SK-N-DZ (cell line): ENCODE measurements at places on chromosomes 4 and X.

DNA sequence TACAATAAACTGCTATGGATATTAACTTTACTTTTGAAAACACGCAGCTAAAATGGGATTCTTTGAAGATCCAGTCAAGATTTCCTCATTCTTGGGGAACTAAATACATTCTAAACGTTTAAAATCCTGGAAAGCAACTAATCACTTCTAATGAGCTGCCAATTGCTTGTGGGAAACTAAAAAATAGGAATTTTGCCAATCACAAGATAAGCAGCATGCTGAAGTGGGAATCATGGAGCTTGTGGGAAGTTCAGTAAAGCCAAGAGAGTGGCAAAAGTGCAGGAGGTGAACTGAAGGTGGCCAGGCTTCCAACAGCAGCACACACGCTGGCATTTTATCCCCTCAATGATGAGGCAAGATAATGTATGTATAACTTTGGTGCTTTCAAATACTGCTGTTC lies 133.0 kb downstream of the GPC3 start:
- DNase-seq: no peak

- no peak for DNase-seq
Measured at GRCh38 chrX:48957477-48957826, at the start of gene OTUD5. Gene OTUD5, minus strand, starts transcription at chrX:48957607. Its CDS starts 37 bp downstream, at chrX:48957570.

DNA sequence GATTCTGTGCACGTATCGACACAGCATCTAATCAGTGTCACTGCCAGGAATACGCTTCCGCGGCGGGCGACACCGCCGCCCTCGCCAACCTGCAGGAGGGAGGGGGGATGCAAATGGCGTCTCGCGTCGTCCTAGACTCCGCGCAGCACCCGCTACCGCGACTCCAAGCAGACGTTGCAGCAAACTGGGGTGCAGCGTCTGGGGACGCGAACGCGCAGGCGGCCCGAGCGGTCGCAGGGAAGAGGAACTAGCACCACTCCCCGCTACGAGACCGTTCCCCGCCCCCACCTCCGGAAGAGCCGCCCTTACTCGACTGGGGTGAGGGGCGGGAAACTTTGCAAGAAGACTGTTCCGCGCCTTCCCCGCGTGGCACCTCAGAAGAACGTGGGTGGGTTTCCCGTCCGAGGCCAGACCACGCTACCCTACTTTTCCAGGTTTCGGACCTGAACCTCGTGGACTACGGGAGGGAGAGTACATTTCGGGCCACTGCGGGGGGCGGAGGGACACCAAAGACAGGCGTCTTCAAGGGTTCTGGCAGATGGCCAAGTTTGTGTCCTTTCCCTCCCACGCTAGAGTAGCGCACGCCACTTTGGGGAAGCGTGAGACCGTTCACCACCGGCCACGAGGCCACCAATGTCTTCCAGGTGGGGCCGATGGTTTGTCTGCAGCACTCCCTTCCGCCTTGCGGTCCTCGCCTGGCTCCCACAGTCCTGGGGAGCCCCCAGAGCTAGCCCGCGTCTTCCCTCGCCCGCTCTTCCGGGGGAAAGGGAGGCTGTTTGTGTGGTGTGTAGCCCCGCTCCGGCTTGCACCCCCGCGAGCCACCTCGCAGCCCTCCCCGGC lies 78.0 kb upstream of the BCOR start:
- peak; percentile 78 for DNase-seq

GRCh38 chr4:54281054-54281766 lies 52.1 kb downstream of the PDGFRA start:
- DNase-seq: no peak

GRCh38 chrX:148271263-148271662 lies 229.2 kb upstream of the AFF2 start:
- no peak for DNase-seq

- DNase-seq: no peak
Measured at GRCh38 chr4:156138781-156139280, 185.2 kb upstream of the CTSO start.

DNA sequence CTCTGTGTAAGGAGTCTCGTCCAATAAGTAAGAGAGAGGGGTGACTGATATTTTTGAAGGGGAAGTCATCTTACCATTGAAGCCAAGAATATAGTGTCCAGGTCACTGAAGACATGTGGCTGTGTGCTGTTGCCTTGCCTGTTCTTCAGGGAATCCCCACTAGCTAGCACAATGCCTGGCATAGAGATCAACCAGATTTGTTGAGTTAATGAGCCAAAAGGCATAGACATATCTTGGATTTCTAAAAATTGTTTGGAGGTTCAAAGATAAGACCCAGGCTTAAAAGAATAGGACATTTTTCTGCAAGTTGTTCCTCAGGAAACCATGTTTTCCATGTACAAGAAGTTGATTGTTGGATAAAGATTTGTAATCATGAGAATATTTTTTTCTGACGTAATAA lies 119.3 kb upstream of the DKK2 start:
- DNase-seq: no peak

GRCh38 chr4:3461515-3462291 lies 1.4 kb upstream of the DOK7 start:
- DNase-seq: no peak

DNA sequence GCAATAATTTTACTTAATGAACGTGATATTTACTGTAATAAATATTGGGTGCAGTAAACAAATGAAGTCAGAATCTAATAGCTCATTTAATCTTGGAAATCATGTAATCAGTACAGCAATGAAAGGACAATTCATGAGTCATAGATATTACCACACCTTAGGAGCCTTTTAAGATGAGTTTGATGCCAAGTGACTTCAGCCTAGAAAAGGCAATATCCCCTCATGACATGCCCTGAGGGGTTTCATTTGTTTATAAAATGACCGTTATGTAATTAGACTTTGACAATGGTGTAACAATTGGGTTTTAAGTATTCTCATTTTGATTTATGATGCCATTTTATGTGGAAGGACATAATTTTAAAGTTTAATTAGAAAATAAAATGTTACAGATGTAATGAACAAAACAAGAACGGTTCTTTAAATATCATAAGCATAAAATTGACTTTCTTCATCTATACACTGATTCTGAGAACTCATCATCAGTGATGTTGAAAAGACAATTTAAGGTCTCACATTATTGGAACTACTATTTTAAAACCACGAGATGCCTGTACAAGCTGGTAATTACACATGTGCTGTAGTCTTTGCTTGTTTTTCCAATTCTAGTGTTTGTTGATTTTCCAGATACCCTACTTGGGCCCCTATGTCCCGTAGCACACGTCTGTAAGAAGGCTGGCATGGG lies 5.0 kb downstream of the FGF2 start:
- no peak for DNase-seq
